ENCODE measurements at places on chromosomes 2 and 18.

DNA sequence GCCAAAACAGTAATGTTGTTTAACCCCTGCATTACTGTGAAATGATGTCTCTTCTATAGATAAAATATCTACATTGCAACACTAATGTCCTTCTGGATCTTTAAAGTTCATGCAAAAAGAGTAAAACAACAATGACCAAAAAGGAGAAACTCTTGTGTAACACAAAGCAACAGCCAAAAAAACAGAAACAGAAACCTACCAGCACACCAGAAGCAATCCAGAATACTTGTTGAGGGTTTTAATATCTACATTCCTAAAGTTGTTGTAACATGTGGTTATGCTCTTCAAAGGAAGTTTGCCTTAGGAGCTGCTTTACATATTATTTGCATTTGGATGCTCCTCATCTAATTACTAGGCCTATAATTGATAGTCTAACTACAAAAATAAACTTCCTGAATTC lies 157.2 kb downstream of the BABAM2 start:
- no peak for DNase-seq

DNA sequence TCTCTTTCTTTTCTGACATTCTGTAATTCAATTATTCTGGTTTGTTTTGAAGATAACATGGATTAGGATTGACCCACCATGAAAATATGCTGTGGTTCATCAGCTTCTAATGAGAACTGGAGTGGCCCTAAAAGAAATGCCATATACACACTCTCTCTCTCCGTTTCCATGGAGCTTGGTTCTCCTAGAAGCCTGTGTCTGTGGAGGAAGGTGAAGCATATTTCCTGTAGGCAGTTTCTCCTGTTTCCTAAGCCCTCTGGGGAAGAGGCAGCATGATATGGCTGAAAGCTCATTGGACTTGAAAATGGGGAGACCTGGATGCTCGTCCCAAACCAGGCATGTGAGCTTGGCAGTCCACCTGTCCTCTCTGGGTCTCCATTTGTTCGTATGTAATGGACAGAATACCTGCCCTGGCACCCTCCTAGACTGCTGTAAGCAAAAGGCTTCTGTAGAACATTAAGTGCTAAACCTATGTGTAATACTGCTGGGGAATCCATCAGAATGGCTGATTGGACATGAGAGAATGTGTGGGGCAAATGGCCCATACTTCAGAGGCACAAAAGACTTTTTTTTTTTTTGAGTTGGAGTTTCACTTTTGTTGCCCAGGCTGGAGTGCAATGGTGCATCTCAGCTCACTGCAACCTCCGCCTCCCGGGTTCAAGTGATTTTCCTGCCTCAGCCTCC lies 75.3 kb upstream of the PPP1CB start:
- no peak for DNase-seq

- no peak for DNase-seq
Observed at GRCh38 chr2:73291461-73292315, 1.7 kb downstream of the EGR4 start.

DNA sequence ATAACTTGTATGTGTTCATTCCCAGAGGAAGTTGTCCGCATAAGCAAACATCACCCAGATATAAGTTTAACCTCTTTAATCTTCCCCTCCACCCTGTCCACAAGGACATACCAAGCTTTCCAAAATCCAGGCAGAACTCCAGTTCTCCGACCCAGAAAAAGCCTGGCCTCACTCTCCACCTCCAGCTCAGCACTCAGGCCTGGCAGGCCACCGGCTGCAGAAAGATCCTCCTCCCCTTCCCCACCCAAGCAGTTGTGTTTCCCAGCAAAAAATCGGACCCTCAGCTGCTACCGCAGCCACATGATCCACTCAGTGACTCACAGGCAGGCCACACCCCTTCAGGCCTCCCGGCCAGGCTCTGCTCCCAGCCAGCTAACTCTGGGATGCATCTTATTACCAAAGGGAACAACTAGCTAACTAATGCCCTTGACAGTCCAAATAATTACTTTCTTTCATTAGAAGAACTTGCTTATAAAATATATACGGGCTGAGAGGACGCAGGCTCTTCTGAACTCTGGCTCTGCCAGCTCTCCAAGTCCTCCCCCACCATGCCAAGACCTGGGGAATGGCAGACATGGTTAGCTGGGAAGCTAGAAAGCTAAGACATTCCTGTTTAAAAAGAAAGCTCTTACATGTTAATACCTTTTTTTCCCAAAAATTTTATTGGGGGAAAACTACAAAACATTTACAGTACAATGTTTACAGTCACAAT lies 4.5 kb downstream of the ZFP36L2 start:
- peak; percentile 78 for DNase-seq

GRCh38 chr18:64276311-64277090 lies 127.6 kb upstream of the LINC00305 start:
- no peak for DNase-seq

DNA sequence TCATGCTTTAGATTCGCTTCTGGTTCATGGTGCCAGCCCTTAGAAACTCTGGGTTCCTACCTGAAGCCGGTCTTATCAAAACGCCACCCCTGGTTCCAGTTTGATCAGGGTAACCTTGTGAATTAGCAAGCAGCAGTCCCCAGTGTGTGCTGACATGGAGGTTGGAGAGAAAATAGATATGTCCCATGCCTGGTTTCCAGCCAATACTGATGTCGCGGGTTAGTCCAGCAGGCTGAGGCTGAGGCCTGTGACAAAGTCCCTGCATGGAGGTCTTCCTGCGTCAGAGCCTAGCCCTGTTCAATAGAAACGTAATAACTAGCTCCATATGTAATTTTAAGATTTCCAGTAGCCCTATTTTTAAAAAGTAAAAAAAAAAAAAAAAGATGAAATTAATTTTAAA lies 28.2 kb downstream of the LPIN1 start:
- DNase-seq = no peak

- no peak for DNase-seq
Observed at GRCh38 chr2:100483895-100484294, 13.6 kb downstream of the NMS start.

GRCh38 chr2:42951263-42951938 lies 159.0 kb upstream of the HAAO start:
- DNase-seq = no peak

- no peak for DNase-seq
Observed at GRCh38 chr2:170714381-170715061, 616 bp upstream of the SP5 start.

- DNase-seq = no peak
Observed at GRCh38 chr2:116832148-116832547, 982.3 kb upstream of the DDX18 start.

DNA sequence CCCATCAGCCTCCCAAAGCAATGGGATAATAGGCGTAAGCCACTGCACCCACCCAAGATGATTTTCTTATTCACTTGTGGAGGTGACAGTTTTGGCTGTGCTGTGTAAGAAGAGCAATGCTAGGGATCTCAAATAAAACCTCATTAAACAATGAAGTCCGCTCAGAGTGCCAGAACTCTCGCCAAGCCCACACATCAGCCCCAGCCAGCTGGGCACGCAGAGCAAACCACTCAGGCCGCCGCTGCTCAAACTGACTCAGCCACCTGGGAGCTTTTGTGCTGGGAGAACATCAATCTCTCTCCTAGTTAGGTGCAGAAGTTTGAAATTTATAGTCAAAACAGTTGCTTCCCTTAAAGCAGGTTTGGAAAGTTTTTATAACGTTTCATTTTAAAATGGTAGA lies 47.6 kb downstream of the RNF152 start:
- no peak for DNase-seq

- no peak for DNase-seq
Observed at GRCh38 chr2:11980809-11981208, 234.4 kb downstream of the LPIN1 start.

- DNase-seq = no peak
Observed at GRCh38 chr2:170843656-170844055, 27.0 kb downstream of the GAD1 start.

- DNase-seq = no peak
Observed at GRCh38 chr2:172079838-172080640, 5.3 kb upstream of the DLX1 start.

GRCh38 chr2:231672617-231673347 lies 35.5 kb upstream of the PTMA start:
- no peak for DNase-seq

DNA sequence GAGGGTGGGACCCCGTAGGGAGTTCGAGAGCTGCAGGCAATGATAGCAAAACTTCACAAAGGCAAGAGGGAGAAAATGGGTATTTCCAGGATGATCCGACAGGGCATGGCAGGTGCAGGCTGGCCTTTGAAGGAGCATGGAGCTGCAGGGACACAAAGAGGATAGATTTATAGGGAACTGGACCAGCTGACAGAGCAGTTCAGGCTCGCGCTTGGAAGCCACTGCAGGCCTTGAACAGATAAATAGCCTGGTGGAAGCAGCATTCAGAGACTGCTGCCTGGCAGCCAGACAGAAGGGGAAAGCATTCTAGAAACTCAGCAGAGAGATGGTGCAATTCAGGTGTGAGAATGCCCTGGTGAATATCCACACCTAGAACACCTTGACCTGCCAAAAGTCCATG lies 29.3 kb upstream of the CREG2 start:
- no peak for DNase-seq

- DNase-seq = no peak
Observed at GRCh38 chr18:52888014-52888413, 548.0 kb downstream of the DCC start.

- DNase-seq = no peak
Observed at GRCh38 chr2:237435844-237436587, 22.1 kb upstream of the COL6A3 start.

DNA sequence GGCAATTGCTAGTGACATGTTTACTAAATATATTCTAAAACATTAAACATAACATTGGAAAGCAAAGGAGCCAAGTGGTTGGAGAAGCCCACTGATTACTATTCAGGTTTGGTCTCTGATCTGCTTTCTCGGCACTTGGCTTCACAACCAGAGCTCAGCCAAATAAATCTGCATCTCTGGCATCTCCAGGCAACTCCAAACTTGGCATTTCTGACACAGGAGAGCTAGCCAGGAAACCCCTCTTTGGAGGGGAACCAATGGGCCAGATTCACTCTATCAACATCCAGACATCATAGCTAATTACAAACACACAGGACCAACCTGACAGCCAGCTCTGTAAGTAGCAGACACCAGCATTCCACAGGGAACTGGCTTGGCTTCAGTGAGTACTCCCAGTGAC lies 150.3 kb upstream of the ETAA1 start:
- DNase-seq = no peak
